Stimulated activated CD4-positive, alpha-beta T cell treated with anti-CD3 and anti-CD28 coated beads, Interleukin-1b, Interleukin-23, amount 100 ng/mL, for 24 hours (primary cell): ENCODE measurements at places on chromosomes 7 and 10.
A peak's percentile ranks its signal among the peaks of the same experiment; 100 is the strongest.

- DNase-seq: no peak
These were observed 76.0 kb upstream of the ADO start for GRCh38 chr10:62728479-62728878.

- DNase-seq: no peak
These were observed 63.0 kb downstream of the ZNF22 start for GRCh38 chr10:45063591-45064231.

- DNase-seq: no peak
These were observed 185.6 kb upstream of the LRGUK start for GRCh38 chr7:133941496-133941895.

DNA sequence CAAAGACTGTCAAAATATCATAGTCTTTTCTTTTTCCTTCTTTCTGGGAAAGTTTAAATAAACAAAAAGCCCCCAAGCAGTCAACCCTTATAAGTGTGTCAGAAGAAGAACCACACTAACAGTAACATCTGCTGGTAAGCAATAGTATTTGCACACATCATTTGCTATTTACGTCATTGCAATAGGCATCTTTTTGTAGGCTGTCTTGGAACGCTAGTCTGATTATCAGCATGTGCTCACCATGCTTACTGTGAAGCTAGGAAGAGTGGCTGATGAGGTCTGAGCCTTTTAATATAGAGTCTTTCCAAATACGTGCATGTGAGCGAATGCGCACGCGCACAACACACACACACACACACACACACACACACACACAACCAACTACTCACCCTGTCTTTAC lies 599.0 kb upstream of the TPK1 start:
- no peak for DNase-seq

- DNase-seq: no peak
These were observed 16.2 kb upstream of the NPVF start for GRCh38 chr7:25244254-25245033.

DNA sequence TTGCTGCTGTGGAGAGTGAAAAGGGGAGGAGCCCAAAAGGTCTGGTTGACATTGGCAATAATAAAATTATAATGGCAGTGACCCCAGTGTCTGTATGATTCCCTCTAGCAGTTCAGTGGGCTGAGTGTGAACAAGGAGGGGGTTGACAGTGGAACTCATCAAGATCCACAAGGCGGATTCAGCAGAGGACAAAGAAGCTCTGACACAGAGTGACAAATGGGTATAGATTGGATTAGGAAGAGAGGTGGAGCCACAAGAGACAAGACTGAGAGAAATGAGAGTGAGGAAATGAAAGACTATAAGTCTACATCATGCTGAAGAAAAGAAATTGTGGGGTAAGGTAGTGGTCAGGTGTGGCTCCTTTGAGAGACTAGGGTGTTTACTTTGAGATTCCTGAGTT lies 58.9 kb downstream of the CCDC71L start:
- DNase-seq: no peak

- no peak for DNase-seq
These were observed 19.5 kb upstream of the PPP1R3C start for GRCh38 chr10:91652364-91652763.

GRCh38 chr10:52950578-52950977 lies 178.0 kb upstream of the MBL2 start:
- DNase-seq: no peak

- DNase-seq: no peak
These were observed 809.1 kb downstream of the SORCS1 start for GRCh38 chr10:106355450-106355849.

GRCh38 chr10:71773221-71773971 lies at the start of gene VSIR:
Gene VSIR, minus strand, starts transcription at chr10:71773520. Its CDS starts 81 bp downstream, at chr10:71773439.
- peak; percentile 88 for DNase-seq

DNA sequence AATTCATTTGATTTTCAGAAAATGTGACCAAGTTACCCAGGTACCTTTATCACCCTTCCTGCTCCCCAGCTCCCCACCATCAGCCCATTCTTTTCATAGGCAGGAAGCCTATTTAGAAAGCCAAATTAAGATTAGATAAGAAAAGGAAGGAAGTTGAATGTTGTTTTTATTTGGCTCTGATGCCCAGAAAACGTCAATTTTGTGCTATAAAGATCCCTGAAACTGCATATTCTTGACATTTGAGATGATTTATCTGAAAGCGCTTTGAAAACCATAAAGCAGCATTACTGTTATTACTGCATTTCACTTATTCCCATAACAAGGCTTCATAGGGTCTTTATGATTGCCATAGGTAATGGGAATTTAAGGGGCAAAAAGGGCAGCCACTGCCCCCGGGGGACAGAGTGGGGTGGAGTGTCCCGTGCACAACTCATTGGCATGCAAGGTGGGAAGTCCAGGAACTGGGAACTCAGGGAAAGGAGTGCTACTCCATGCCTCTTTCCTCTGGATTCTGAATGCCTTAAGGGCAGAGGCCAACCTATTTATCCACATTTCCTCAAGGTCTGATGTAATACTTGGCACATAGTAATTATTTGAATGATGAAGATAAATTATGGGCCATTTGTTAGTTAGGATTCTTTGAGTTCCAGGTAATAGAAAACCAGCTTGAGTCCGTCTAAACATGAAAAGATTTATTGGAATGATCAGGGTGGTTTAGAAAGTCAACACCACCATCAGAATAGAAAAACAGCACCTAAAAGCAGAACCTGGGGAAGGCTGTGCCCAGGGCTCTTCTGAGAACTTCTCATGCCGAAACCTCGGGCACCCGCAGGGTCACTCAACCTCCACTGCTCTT lies 100.6 kb upstream of the ELMO1 start:
- DNase-seq: no peak

DNA sequence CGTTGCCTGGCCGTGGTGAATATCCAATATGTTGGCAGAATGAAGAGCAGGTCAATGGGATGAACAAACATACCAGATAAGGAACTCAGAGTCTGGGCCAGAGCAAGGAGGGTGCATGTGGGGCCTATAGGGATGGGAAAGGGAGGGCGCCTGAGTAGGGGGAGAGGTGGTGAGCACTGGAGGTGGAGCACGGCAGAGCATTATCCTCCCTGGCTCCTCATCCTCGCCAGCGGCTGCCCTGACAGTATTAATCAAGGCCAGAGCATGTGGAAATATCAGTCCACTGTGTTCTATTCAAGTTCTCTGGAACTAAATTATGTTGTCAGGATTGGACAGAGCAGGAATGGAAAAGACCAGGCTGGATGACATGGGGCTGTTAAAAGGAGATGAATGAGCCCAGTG lies 254.8 kb upstream of the ZMIZ1 start:
- DNase-seq: no peak

- no peak for DNase-seq
These were observed 536.1 kb upstream of the AUTS2 start for GRCh38 chr7:69062020-69062765.

- DNase-seq: no peak
These were observed 207.9 kb downstream of the ARL4A start for GRCh38 chr7:12895296-12895695.

GRCh38 chr10:72344932-72345331 lies 9.8 kb downstream of the DNAJB12 start:
- no peak for DNase-seq

DNA sequence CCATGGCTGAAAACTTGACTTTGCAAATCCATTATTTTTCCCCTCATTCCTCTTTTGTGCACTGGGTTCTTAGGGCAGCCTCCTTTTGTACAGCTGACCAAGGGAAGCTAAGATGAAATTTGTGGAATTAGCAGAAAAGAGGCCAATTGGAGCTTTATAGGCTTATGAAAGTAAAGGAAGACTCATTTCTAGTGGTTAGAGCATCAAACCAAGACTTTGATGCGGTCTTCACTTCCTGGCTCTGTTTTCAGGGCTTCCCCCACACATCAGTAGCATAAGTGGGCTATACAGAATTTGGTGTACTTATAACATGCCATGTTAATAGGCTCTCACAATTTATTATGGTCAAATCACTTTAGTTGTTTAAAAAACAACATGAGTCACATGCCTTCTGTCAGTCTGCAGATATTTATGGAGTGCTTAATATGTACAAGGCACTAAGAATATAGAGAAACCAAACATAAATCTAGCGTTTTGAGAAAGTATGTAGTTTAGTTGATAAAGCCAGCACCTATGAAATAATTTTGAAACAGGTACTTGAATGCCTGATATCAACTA lies 5.7 kb downstream of the AUTS2 start:
- DNase-seq: no peak

- DNase-seq: no peak
These were observed 179.9 kb downstream of the SEMA3E start for GRCh38 chr7:83469076-83469475.

DNA sequence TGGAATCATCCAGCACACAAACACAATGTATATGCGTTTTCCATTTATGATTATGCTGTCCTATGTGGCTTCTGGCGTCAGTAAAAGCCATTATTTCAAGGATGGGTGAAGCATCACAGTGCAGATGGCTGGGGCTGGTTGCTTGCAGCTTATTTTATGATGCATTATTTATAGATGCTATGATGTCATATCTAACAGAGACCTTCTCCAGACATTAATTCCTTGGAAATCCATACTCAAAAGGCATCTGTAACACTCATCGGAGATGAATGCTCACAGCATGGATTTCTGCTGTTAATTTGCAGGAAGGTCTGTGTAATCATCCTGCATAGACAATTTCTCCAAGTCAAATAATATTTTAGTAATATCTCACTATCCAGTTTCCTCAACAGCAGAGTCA lies 7.2 kb downstream of the RGS10 start:
- no peak for DNase-seq

- no peak for DNase-seq
These were observed 9.0 kb upstream of the CHUK start for GRCh38 chr10:100238429-100238828.

DNA sequence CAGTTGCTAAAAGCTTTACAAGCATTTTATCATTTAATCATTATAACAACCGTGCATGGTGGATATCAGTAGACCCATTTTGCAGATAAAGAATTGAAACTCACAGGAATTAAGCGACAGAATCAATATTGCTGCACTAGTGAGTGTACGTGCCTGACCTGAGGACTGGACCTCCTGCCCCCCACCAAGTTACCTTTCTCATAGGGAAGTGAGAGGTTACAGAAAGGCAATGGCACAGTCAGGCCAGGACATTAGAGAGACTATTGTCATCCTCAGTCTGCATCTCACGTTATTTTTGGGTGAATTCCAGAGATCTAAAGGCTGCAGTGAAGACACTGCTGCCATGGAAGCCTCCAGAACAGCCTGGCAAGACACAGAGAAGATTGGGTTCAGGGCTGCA lies 80.9 kb downstream of the WDFY4 start:
- no peak for DNase-seq

- no peak for DNase-seq
These were observed 8.9 kb downstream of the NT5C3A start for GRCh38 chr7:33053721-33054120.

- DNase-seq: no peak
These were observed 130.7 kb upstream of the ZMIZ1 start for GRCh38 chr10:78937800-78938694.

DNA sequence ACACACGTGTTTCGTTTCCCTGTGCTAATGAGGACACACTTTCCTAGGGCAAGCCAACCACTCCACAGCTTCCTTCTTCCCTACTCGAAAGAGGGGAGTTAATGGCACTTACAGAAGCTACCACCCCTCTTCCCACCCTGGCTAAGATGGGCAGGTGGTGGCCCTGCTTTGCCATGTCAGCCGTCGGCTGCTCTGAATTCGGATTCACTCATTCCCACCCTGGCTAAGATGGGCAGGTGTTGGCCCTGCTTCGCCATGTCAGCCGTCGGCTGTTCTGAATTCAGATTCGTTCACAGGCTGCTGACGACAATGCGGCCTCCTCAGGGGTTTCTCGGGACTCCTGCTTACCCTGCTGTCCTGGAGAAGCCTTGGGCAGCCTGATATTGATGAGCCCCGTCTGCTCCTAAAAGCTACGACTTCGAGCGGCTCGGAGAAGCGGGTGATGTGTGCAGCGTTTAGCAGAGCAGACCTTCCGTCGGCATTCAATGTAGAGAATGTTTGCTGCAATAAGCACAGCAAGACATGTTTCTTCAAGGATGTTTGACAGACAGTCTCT lies 56.2 kb upstream of the PPP2R2D start:
- no peak for DNase-seq

GRCh38 chr7:140593672-140593982 lies 47.0 kb downstream of the DENND2A start:
- DNase-seq: no peak

GRCh38 chr10:36636879-36637278 lies 488.5 kb upstream of the ANKRD30A start:
- no peak for DNase-seq
